Prostate gland (tissue), 2 donors: ENCODE measurements at places on chromosomes 2 and 18.

DNA sequence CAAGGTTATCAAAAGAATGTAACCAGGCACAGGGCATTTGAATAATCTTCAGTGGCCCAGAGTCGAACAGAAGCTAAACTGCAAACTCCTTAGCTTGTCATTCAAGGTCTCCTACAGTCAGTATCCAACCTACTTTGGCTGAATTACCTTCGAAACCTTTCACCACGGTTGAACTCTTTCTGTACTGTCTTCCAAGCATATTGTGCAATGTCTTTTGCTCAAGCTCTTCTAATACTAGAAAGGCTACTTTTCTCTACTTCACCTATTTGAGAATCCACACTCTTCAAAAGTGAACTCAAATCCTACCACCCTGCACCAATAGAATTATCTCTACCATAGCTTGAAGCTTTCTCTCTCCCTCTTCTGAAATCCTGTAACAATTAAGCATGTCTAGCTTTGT is 142.9 kb downstream of the NR4A2 start:
- no peak for DNase-seq

GRCh38 chr2:100813527-100813926 is 6.4 kb upstream of the NPAS2 start:
- DNase-seq: no peak

DNA sequence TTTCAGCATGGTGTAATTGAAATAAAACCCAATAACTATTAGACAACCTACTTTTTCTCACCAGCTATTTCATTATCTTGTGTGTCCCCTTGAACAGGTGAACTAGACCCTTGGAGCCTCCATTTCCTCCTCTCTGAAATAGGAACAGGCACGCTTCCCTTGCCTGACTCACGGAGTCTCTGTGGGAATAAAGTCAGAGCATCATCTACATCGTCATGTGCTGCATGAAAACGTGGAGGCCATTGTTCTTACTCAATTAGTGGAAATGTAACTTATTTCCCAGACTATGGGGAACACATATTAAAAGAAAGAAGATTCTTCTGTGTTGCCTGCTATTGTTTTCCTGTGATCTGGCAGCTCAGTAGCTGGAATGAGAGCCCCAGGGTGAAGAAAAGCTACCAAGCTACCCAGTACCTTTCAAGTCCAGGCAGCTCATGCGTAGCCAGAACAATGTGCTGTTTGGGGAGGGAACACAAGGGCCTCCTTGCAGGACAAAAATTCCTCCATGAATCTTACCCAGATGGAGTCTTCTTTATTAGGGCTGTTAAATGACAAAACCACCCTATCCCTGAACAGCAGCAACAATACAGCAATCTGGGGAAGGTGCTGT is 59.8 kb downstream of the SOX11 start:
- no peak for DNase-seq

DNA sequence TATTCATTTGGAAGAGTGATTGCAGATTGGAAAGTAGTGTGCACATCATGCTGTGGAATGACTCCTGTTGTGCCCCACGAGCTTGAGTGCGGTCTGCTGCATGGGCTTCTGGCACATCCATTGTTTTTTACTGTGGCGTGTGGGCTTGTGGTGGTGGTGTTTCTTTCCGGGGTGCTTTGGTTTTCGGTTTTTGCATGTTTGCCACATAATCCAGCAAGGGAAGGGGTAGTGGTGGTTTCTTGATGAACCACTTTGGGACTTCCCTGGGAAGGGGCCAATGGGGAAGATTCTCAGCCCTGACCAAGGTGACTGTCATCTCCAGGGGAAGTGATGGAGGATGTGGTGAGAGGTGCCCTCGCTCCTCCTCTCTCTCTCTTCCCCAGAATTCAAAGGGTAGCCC is 57.0 kb downstream of the COA5 start:
- DNase-seq: no peak

- no peak for DNase-seq
Observed at GRCh38 chr2:128442891-128443302, 124.2 kb upstream of the HS6ST1 start.

GRCh38 chr2:36565712-36566111 is 32.3 kb downstream of the FEZ2 start:
- DNase-seq: no peak

DNA sequence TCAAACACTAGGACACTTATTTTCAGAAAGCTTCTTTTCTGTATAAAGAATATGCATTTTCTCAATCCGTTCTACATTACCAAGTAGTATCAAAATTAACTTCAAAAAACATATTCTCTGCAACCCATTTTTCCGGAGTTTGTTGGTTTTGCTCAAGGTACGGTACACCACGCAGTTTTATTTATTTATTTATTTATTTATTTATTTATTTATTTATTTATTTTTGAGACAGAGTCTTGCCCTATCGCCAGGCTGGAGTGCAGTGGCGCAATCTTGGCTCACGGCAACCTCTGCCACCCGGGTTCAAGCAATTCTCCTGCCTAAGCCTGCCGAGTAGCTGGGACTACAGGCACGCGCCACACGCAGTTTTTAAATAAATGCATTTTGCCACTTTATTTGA is 900.3 kb downstream of the CBLN2 start:
- DNase-seq: no peak

GRCh38 chr2:151861174-151861573 is 33.0 kb upstream of the ARL5A start:
- DNase-seq: no peak

DNA sequence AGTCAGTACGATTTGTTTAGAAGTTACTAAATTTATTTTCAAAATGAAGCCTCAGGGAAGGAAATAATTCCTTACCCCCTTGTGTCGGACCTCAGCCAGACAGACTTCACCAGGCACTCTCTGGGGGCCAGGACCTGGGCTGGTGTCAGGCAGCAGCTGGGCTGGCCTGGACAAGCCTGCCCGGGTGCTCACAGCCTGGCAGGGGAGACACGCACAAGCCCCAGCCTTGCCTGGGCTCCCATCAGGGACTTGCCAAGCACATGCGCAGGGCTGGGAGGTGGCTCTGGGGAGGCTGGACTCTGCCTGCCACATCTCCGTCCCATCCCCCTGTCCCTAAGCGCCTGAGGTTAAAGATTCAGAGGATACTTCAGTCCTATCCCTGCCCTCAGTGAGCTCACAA is 56.8 kb upstream of the HS6ST1 start:
- peak; percentile 82 for DNase-seq

DNA sequence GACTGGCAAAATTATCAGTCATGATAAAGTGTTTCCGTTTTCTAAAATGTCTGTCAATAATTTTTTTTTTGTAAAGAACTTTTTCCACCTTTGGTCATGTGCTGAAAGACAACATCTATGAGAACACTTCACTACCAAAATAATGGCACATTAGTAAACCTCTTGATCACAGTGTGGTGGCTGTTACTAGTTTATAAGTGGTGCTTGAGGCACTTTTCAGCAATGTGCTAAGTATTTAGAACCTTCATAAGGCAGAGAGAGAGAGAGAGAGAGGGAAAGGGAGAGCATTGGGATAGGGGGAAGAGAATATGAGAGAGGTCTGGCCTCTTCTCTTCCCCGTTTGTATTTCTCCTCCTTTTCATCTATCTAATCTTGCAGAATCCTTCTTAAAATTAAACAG is 1.1 kb upstream of the NYAP2 start:
- DNase-seq: no peak

GRCh38 chr18:39938676-39939608 is 2016.1 kb upstream of the PIK3C3 start:
- DNase-seq: no peak

GRCh38 chr2:91442246-91442905 is 2750.9 kb downstream of the RPIA start:
- DNase-seq: no peak

DNA sequence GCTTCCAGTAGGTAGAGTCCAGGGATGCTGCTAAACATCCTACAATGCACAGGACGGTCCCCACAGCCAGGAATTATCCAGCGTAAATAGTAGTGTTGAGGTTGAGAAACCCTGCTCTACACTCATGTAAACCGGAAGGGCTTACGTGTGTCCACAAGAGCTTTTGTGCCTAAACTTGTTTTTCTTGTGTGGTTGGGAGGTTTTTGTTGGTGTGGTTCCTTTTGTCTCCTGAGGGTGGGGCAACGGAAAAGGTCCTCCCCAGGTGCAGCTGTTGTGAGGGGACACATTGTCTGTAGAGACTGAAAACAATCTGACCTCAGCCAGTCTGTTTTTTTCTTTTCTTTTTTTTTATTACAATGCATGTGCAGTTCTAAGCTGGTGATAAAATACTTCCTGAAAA is 72.7 kb upstream of the MGAT5 start:
- DNase-seq: no peak

- no peak for DNase-seq
Observed at GRCh38 chr2:64562148-64562784, 38.1 kb downstream of the AFTPH start.

- no peak for DNase-seq
Observed at GRCh38 chr18:72091369-72091768, 452.8 kb downstream of the CBLN2 start.

- no peak for DNase-seq
Observed at GRCh38 chr18:44901283-44901682, 220.6 kb downstream of the SETBP1 start.

GRCh38 chr2:160917850-160918249 is 242.4 kb upstream of the TANK start:
- no peak for DNase-seq

DNA sequence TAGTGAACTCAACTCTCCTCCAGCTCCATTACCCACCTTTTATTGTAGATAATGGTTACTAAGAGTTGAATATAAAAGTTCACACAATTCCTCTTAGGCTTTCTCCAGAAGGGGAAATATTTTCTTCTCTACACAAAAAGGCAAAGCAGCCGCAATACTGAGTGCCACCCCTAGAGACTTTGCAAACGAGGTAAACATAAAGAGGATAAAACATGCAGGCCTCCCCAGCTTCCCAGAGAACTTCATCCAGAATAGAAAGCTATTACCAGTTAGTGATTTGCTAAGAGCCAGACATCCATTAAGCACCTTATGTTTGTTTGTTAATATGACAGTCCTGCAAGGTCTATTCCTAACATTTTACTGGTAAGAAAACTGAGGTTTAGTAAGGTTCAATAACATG is 17.4 kb downstream of the ZNF521 start:
- no peak for DNase-seq

- DNase-seq: no peak
Observed at GRCh38 chr2:230694241-230694640, 18.4 kb upstream of the CAB39 start.

DNA sequence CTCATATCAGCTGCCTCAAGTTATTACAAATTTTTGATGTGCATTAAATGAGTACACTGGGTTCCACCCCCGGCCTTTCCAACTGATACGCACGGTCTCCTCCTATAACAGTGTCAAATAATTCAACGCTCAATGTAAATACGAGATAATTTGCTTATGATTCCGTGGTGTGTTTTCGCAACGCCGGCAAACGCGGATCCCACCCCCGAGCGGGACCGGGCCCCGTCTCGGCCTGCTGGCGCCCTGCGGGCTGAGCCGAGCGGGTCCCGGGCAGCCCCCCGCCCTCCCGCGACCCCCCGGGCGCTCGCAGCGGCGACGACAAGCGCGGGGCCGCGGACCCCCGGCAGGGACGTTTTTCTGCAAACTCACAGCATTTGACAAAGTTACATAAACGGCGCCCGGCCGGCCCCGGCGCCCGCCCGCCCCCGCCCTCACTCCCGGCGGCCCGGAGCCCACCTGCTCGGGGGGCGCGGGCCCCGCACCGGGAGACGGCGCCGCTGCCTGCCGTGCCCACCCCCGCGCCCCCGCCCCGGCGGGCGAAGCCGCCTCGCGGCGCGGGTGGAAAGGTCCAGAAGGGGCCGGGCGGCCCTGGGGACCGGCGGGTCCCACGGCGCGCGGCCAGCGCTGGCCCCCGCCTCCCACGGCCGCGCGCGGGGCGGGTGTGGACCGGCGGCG is 762 bp downstream of the HDAC4 start:
- peak; percentile 27 for DNase-seq

DNA sequence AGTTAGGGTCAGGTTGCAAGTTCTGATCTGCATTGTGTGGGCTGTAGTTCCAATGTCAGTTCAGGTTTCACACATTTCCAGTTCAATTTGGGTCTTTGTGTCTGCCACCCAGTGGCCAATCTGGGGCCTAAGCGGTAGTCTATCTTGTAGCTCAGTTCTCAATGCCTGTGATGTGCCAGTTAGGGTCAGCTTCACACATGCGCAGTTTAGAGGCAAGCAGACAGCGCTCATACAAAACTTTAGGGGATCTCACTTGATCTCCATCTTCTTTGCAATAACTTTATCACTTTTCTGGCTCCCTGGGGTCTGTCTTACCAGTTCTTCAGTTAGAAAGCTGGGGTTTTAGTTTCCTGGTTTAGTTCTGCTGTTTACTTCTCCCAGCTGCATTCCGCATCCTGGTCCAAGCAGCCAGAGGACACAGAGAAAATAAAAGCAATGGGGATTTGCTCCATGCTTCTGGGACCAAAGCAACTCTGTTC is 11.0 kb upstream of the ZNF24 start:
- peak; percentile 68 for DNase-seq

- DNase-seq: no peak
Observed at GRCh38 chr2:239129147-239129920, 271.5 kb downstream of the HDAC4 start.

DNA sequence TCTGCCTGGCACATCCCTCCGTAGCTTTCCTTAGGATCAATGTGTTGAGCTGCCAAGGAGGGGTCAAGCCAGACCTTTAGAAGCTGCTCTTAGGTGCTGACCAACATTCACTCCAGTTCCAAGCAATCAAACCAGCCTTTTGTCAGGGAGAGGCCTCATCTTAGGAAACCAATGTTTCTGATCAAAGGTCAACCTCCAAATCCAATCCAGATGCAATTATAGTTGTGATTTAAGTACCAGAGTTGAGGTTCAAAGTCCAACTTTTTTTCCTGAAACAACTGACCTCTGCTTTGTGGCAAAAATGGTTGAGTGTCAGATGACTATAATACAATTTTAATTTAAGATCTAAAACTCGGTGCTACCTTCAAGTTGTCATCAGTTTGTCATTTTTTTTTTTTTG is 303.4 kb downstream of the ALK start:
- no peak for DNase-seq

GRCh38 chr18:70688286-70688685 is 399.4 kb downstream of the SOCS6 start:
- DNase-seq: no peak

DNA sequence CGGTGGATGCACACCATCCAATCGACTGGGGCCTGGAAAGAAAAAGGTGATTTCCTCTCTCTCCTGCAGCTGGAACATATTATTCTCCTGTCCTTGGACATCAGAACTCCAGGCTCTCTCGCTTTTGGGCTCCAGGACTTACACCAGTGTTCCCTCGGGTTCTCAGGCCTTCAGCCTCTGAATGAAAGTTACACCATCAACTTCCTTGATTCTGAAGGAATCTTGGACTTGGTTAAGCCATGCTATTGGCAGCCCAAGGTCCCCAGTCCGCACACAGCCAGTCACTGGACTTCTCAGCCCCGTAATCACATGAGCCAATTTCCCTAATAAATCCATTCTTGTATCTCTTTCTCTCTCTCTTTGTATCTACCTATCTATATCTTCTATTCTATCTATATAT is 418.9 kb downstream of the IRS1 start:
- DNase-seq: no peak

GRCh38 chr18:55370936-55371335 is 217.1 kb downstream of the TCF4 start:
- no peak for DNase-seq

DNA sequence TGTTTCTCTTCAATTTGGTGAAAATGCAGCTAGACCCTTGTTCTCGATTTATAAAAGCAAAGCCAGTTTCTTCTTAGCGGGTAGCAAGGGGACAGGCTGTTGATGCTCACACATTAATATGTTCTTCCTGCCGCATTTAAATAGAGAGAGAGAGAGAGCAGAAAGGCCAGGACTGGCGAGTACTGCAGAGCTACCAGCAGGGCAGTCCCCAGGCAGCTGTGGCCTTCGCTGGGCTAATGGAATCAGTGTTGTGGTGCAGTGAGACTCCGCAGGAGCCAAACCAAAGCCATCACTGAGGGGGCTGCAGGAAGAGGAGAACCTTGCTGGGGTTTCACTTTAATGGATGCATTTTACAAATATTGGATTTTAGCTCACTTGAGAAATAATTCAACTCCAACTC is 223.6 kb downstream of the ACTR3 start:
- DNase-seq: no peak
